ENCODE measurements at places on chromosomes 7 and 10. TPM values are rescaled to one million over a fixed set of nuclear protein-coding genes. Genes with fewer than 3 reads are reported as not detected.

FFAR4 gene
- not detected for total RNA-seq

MYL10 gene
- not detected for total RNA-seq

UCN3 gene
- total RNA-seq: not detected

ASAH2B gene
- 1.2 TPM for total RNA-seq

MYO1G gene
- 427 TPM for total RNA-seq

SEMA3E gene
- total RNA-seq: not detected

DNAH11 gene
- not detected for total RNA-seq

PON1 gene
- not detected for total RNA-seq

AKR1C4 gene
- not detected for total RNA-seq

GPR146 gene
- total RNA-seq: 21.5 TPM

PRKG1 gene
- 0.30 TPM for total RNA-seq

MRLN gene
- total RNA-seq: not detected

CPA5 gene
- 4.3 TPM for total RNA-seq

STOX1 gene
- 0.30 TPM for total RNA-seq

NHLRC2 gene
- 13.0 TPM for total RNA-seq

HELLS gene
- total RNA-seq: 47.7 TPM

OR6B1 gene
- not detected for total RNA-seq

RAPGEF5 gene
- not detected for total RNA-seq

SPDYE1 gene
- total RNA-seq: not detected

RBP3 gene
- not detected for total RNA-seq

HOXA6 gene
- total RNA-seq: not detected

GRID2IP gene
- 0.15 TPM for total RNA-seq

NPC1L1 gene
- 0.10 TPM for total RNA-seq

STEAP2 gene
- total RNA-seq: not detected

CALHM2 gene
- 26.1 TPM for total RNA-seq
